ENCODE measurements at places on chromosomes 1 and 21.

GRCh38 chr1:214413315-214413714, 132.4 kb downstream of the SMYD2 start:
- DNase-seq = no peak

GRCh38 chr1:160628799-160629263, 18.0 kb downstream of the SLAMF1 start:
- no peak for DNase-seq

GRCh38 chr1:41242342-41243078, 404 bp upstream of the SCMH1 start:
- no peak for DNase-seq

GRCh38 chr1:225888898-225889601, at the start of gene LEFTY1:
LEFTY1 (minus strand) TSS chr1:225889146; CDS start chr1:225889066, 80 bp downstream.
- DNase-seq = no peak

DNA sequence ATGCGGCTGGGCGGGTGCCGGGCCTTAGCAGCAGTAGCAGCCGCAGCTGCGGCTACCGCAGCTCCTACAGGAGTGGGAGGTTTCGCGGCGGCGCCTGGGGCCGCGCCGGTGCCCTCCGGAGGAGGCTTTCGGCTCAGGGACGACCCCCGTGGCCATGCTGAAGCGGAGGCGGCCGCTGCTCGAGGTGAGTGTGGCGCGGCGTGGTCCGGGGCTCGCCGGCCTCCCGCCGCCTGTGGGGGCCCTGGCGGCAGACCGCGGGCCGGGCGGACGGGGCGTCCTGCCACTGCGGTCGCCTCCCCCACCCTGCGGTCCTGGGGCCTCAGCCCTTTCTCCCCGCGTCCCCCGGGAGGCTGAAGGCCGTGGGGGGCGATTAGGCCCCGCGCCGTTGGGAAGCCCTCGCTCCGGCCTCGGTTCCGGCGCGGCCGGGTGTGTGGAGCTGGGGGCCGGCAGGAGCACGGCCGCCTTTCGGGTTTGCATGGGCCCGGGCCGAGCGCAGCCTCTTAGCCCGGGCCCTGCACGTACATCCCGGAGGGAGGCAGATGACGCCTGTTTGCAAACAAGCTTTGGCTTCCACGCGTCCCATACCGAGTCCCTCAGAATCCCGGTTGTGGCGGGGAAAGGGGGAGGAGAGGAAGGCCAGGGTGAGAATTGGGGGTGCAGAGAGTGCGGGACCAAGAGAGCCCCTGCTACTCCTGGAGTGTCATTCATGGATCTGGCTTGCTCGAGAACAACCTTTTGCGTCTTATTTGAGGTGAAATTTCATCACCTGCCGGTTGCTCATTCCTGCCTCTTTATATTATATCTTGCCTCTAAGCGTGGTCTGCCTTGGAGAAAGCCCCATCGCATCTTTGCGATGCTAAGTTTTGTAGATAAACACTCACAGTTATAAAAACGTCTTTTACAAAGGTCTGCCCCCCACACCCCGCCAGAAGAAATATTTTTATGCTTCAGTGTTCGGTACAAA, 613 bp downstream of the ZFYVE9 start:
- no peak for DNase-seq

DNA sequence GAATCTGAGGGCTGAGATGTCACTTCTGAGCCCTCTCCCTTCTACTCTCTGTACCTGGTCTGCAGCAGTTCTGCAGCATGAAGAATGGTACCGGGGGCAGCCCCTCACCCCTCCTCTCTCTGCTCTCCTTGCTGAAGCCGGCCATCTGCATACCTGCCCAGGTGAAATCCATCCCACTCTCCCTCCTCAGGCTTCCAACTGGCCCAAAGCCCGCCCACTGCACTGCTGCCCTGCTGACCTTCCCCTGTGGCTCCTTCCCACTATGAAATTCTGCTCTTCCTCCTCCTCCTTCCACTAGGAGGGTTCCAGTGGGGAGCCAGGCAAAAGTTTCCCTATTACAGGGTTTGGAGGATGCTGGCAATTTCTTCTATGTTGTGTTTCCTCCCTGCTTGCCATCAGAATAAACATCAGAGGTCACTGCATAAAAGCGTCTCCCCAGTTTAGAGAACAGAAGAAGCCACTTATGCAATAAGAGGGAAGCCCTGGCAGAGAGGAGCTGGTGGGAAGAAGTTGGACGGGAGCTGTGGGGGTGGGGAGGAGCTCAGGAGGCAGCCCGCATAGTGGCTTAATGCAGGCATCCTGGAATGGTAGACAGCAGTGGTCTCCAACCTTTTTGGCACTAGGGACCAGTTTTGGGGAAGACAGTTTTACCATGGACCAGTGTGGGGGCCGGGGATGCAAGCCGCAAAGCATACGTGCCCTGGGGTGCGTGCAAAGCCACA, 30.3 kb downstream of the TMCO4 start:
- DNase-seq = no peak

DNA sequence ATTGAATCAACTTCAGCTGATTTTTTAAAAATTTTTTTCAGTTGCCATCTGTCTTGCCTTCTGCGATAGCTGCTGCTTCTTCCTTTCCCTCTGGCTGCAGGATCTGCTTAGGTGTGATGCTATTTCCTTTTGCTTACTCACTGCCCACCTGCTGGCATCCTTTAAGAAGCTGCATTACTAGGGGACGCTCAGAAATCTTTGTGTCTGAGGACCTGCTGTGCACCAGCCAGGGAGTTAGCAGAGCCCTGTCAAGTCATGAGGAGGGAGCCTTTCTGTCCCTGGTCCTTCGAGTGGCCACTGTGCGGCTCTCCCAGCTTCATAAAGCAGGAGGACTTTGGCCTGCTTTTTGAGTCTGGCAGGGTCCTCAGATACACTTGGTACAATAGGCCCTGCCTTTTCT, 327.8 kb downstream of the USH2A start:
- no peak for DNase-seq

DNA sequence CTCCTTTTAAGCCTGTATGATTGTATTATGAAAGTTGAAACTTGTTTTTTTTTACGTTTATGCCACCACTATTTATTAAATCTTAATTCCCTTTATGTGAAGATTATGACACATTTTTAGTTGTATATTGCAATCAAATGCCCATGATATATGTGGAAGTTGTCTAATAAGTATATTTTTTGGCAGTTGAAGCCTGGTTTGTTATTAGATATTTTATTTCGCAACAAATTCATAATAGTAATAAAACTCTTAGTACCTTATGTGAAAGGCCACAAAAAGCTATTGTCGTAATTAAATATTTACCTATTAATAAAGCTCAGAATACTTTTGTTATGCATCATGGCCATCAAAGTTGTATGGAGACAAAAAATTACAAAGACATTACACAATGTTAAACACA, 386.8 kb downstream of the NCAM2 start:
- DNase-seq = no peak

DNA sequence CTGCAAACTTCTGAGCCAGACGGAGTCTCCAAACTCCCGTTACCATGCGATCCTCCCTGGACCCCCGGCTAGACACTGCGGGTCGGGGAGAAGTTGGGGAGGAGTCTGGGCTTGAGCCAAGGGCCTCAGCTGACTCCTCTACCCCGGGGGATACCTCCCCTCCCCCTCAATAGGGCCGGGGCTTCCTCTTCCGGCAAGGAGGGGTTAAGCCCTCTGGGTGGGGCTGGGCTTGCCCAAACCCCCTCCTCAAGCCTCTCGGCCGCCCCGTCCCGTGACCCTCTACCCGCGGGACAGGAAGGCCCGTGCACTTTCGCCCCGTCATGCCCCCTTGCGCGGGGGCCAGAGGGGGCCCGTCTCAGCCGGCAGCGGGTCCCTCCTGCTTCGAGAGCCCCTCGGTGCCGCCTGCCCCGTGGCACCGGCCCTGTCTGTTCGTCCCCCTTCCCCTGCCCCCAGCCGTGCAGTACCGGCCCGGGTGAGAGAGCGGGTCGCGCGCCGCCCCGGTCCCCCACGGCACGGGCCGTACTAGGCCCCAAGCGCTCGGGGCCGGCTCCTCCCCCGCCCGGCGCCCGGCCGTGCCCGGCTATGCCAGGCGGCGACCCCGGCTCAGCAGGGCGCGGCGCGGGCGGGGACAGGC, 652 bp downstream of the ARL8A start:
- DNase-seq = no peak

- no peak for DNase-seq
Measured at GRCh38 chr1:222876182-222876581, 61.3 kb downstream of the DISP1 start.

GRCh38 chr1:245325922-245326795, 171.4 kb downstream of the KIF26B start:
- peak; percentile 13 for DNase-seq

- no peak for DNase-seq
Measured at GRCh38 chr1:156394835-156395461, 25.9 kb downstream of the RHBG start.

DNA sequence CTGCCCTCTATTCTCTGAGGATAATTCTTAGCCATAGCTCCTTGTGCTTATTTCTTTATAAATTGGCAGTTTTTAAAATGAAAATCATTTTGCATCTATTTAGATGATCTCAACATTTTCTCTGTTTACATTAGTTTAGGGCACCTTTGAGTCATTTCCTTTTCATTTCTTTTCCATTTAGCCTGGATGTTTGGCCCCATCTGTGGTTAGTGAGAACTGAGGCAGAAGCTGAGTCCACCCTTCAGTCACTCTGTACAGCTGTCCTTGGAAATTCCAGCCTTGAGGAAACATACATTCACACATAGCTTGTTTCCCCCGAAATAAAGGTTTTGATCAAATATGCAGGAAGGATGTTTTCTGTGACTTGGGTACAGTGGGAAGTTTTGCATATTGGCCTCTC, 123.7 kb downstream of the NTNG1 start:
- DNase-seq = no peak

GRCh38 chr1:19597496-19598309, 46.4 kb upstream of the NBL1 start:
- no peak for DNase-seq

GRCh38 chr1:203268901-203269653, 36.2 kb upstream of the BTG2 start:
- no peak for DNase-seq

GRCh38 chr1:24544239-24544638, 11.6 kb upstream of the NCMAP start:
- DNase-seq = no peak

- no peak for DNase-seq
Measured at GRCh38 chr1:5720484-5720883, 271.7 kb downstream of the NPHP4 start.

- no peak for DNase-seq
Measured at GRCh38 chr1:16083486-16083885, 10.0 kb upstream of the FAM131C start.

GRCh38 chr1:204203206-204203767, 7.0 kb upstream of the KISS1 start:
- DNase-seq = no peak

DNA sequence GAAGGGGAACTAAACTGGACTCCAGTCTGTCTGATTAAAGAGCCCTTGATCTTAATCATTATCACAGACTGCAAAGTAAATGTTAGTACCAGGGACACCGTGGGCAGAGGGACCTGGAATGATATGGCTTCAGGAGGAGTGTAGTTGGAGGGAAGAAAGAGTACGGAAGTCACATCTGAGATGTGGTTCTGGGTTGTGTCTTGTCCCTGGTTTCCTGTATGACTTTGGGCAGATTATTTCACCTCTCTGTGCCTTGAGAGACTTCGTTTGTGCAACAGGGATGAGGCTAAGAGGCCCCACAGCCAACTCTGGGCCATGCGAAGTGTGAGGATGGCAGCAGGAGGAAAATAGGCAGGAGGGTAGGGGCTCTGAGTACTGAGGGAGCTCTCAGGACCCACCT, 76.1 kb upstream of the SLC2A1 start:
- DNase-seq = no peak

GRCh38 chr1:232357416-232357815, 272.5 kb downstream of the SIPA1L2 start:
- no peak for DNase-seq

GRCh38 chr1:222529916-222530315, 18.0 kb downstream of the HHIPL2 start:
- DNase-seq = no peak

GRCh38 chr1:202689493-202690342, 20.5 kb downstream of the SYT2 start:
- no peak for DNase-seq

DNA sequence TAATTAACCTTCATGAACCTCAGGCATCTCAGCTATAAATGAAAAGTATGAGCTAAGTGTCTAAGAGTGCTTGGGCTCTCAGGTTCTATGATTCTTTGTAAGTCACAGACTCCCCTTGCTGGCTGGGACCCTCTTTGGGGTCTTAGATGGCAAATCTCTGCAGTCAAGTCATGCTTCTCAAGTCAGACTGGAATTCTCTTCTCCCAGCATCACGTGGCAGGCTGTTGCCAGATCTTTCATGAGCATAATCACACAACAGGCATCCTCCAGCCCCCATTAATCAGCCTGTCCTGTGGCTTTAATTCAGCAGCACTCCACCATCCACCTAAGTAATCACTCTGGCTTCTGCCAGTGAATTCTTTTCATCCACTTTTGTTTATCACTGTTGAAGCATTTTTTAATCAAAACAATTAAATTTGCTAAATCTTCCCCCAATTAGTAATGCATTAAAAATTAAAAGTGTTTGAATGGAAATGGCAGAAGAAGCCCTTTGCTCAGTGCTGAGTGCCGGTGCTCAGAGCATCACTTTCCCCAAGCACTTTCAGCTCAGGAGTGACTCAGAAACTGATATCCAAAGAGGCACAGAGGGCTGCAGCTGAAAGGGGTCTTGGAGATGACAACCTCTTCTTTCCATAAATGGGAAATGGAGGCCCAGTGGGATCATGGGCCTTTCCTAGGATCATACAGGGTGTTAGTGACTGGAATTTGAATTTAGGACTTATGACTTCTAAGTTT, 50.2 kb downstream of the C8A start:
- DNase-seq = no peak

- no peak for DNase-seq
Measured at GRCh38 chr1:21759182-21759581, 23.8 kb downstream of the USP48 start.

DNA sequence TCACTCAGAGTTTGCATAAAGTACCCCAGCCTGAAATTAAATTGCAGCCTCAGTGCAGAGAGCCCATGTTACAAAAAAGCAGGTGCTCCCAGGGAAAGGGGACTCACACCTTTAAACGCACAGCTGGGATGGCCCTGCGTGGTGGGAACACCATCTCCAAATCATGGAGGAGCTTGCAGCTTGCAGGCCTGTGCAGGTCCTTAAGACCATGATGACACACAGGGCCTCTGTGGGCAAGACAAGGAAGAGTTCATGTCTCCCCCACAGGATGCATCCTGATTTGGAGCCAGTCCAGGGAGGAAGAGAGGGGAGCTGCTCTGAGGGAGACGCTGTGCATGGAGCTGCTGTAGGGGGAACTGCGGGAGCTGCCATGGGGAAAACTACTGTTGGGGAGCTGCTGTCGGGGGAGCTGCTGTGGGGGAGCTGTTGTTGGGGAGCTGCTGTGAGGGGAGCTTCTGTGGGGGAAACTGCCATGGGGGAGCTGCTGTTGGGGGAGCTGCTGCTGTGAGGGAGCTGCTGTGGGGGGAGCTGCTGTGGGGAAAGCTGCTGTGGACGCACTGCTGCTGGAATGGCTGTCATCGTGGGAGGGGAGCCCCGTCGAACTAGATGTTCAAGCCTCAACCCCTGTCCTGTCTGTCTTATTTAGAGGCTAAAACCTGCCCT, 113.9 kb downstream of the MATN1 start:
- DNase-seq = no peak

DNA sequence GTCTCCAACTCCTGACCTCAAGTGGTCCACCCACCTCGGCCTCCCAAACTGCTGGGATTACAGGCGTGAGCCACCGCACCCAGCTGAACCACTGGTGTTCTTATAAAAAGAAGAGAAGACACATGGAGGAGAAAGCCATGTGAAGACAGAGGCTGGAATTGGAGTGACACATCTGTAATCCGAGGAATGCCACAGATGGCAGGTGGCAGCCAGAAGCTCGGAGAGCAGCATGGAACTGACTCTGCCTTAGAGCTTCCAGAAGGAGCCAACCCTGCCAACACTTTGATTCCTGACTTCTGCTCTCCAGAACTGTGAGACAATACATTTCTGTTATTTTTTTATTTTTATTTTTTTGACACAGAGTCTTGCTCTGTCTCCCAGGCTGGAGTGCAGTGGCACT, 59.0 kb upstream of the ATP2B4 start:
- DNase-seq = no peak

Data from C1 segment of cervical spinal cord (tissue), 14 donors.